A172 (cell line): ENCODE measurements at places on chromosomes 5 and 9. TPM values are rescaled to one million over a fixed set of nuclear protein-coding genes. Genes with fewer than 3 reads are reported as not detected.

Gene ENG
- total RNA-seq = 35.4 and 49.5 TPM in 2 replicates

Gene CD74
- total RNA-seq = 1.1 TPM in 1 of 2 replicates, not detected in the other

Gene IFNB1
- total RNA-seq = not detected in 2 replicates

Gene PTGDS
- total RNA-seq = 1.6 TPM in 1 of 2 replicates, not detected in the other

Gene PCDHA8
- total RNA-seq = not detected in 2 replicates

Gene BAG1
- total RNA-seq = 29.5 and 30.7 TPM in 2 replicates

Gene APBA1
- total RNA-seq = 0.21 and 0.31 TPM in 2 replicates

Gene DMRT2
- total RNA-seq = not detected in 2 replicates

Gene PCA3
- total RNA-seq = not detected in 2 replicates

Gene GDNF
- total RNA-seq = 0.31 TPM in 1 of 2 replicates, not detected in the other

Gene NXNL2
- 0.43 and 1.2 TPM in 2 replicates for total RNA-seq

Gene LCN10
- total RNA-seq = not detected in 2 replicates

Gene ORM2
- not detected in 2 replicates for total RNA-seq

Gene STPG3
- not detected in 2 replicates for total RNA-seq

Gene WDR38
- total RNA-seq = not detected in 2 replicates

Gene ENTPD2
- total RNA-seq = not detected in 2 replicates

Gene ZNF883
- total RNA-seq = not detected in 2 replicates

Gene FOXD4L5
- total RNA-seq = not detected in 2 replicates

Gene PAEP
- not detected in 2 replicates for total RNA-seq

Gene MEF2C
- total RNA-seq = 0.41 and 2.4 TPM in 2 replicates

Gene ADAMTS19
- total RNA-seq = not detected in 2 replicates

Gene MEIKIN
- not detected in 2 replicates for total RNA-seq

Gene TYRP1
- 2.4 and 3.4 TPM in 2 replicates for total RNA-seq

Gene ABLIM3
- total RNA-seq = 12.6 and 15.9 TPM in 2 replicates

Gene FAM221B
- not detected in 2 replicates for total RNA-seq

Gene UNC5A
- 2.9 and 3.4 TPM in 2 replicates for total RNA-seq

Gene SH3GL2
- total RNA-seq = 0.67 TPM in 1 of 2 replicates, not detected in the other

Gene PCDH1
- 7.2 and 7.4 TPM in 2 replicates for total RNA-seq

Gene SLC1A3
- total RNA-seq = not detected in 2 replicates

Gene NOL8
- total RNA-seq = 28.6 and 29.5 TPM in 2 replicates

Gene CHSY3
- total RNA-seq = 2.4 and 2.8 TPM in 2 replicates

Gene OR1L6
- not detected in 2 replicates for total RNA-seq

Gene SPATA31A3
- total RNA-seq = not detected in 2 replicates

Gene RGS7BP
- total RNA-seq = not detected in 2 replicates

Gene CIZ1
- total RNA-seq = 60.6 and 70.1 TPM in 2 replicates

Gene QRFP
- not detected in 2 replicates for total RNA-seq

Gene DTWD2
- total RNA-seq = 20.1 and 21.1 TPM in 2 replicates

Gene CCDC192
- total RNA-seq = not detected in 2 replicates

Gene NR2F1-AS1
- total RNA-seq = 9.8 and 24.4 TPM in 2 replicates

Gene TCF7
- 3.8 and 4.8 TPM in 2 replicates for total RNA-seq
